ENCODE measurements at places on chromosomes 5 and 9.

- DNase-seq = no peak
Measured at GRCh38 chr5:57664700-57665099, 182.1 kb upstream of the ACTBL2 start.

DNA sequence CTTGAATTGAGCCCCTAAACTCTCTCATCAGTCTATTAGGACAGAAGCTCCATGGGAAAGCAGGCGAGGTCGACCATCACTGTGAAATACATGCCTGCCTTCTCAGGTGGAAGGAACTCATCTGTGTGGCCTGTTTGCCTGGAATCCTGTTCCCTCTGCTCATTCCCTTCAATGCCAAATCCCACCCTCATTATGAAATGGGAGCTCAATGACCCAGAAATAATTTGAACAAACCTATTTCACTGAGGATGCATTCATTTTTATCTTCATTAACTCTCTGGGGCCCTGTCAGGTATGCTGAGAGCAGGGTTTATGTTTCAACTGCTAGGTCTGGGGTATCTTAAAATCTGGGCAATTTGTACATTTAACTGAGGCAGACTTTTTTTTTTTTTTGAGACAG, 142.2 kb downstream of the MED27 start:
- no peak for DNase-seq

- DNase-seq = no peak
Measured at GRCh38 chr5:8842971-8843551, 702.8 kb downstream of the SEMA5A start.

DNA sequence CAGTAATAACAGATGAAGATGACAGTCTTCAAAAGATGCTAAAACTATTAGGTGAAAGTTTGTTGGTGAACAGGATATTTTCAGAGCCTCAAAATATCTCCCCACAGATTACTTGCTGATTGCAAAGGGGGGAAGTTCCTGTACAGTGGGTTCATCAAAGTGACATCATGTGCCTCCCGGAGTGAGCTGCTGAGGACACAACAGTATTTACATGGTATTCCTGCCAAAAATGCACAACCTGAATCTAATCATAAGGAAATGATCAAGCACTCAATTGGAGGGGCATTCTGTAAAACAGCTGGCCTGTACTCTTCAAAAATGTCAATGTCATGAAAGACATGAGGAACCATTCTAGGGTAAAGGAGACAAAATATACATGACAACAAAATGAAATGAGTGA, 18.9 kb upstream of the GLIS3 start:
- DNase-seq = no peak

- DNase-seq = no peak
Measured at GRCh38 chr9:34606905-34607304, 5.0 kb downstream of the RPP25L start.

DNA sequence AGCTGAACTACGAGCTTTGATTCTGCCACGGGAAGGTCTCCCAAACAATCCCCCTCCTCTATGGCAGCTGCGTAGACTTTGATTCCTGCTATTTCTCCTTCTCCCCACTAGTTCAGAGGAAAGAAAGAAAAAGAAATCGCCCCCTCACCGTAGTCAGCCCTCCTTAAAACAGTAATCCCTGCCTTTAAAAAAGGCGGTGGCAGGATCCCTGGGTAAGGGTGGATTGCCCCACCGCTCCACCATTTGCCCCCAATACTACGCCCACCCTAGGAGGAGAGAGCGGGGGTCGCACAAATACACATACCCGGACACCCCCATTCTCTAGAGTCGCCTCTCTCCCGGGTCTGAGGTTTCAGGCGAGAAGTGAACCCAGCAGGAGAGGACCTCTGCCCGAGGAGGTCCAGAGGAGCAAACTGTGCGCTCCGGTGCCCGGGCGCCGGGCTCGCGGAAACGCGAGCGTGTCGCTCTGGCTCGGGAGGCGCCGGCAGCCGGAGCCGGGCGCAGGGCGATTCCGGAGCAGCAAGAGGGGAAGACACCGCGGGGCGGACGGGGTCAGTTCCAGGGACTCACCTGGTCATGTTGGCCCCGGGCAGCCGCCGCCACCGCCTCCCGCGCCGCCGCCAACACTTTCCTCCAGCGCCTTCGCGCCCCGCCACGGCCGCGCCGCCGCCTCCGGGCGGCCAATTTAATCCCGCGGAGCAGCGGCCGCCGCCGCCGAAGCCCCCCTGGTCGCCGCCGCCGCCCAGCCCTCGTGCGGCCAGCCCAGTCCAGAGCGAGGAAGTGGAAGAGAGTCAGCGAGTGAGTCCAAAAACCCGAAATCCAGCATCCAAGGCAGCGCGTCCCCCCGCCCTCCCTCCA, 1057.7 kb upstream of the DMAC1 start:
- peak; percentile 44 for DNase-seq

DNA sequence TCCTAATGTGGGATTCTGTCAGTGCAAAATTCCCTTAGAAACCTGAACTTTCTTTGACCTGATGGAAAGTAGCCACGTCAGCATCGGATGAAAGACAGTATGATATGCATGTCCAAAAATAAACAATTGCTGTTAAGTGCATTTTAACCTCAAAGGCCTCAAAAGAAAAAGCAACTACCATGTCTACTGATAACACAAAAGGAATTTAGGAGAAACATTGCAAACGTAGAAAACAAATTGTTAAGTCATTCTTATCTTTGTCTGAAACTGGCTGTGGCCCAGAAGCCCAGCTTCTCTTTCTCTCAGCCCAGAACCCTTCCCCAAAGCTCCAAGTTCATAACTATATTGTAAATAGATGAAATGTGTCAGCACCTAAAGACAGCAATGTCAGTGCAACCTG, 11.1 kb upstream of the LHFPL2 start:
- no peak for DNase-seq

DNA sequence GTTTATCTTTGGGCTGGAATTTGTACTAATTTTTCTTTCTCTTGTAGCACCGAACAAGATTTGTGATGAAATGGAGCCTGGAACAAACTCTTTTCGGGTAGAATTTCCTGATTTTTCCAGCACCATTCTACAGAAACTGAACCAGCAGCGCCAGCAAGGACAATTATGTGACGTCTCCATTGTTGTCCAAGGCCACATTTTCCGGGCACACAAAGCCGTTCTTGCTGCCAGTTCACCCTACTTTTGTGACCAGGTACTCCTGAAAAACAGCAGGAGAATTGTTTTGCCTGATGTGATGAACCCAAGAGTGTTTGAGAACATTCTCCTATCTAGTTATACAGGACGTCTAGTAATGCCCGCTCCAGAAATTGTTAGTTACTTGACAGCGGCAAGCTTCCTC, 27.6 kb downstream of the ZBTB43 start:
- no peak for DNase-seq

GRCh38 chr5:131277875-131278740, 14.3 kb downstream of the CDC42SE2 start:
- no peak for DNase-seq

DNA sequence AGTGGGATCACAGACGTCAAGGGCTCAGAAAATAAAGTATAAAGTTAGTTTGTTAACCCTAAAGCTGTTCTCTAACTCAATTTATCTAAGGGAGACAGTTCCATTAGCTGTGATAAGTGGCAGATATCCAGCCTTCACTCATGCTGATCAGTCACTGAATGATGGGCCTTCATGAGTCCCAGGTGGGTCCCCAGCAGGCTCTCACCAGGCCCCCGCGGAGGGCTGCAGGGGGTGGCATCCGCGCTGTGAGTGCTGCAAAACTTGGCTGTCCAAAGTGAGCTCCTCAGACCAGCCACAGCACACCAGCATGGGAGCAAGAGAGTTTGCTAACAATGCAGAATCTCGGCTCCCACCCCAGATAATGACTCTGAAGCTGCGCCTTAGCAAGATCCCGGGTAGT, 187.2 kb downstream of the GNA14 start:
- no peak for DNase-seq

GRCh38 chr5:2310946-2311345, 428.2 kb upstream of the IRX4 start:
- DNase-seq = no peak
